ENCODE measurements at places on chromosomes 7 and 10.

GRCh38 chr10:13736506-13736905 is 149.7 kb downstream of the PRPF18 start:
- DNase-seq: no peak

GRCh38 chr10:5165738-5166137 is 19.2 kb downstream of the AKR1C8 start:
- DNase-seq: no peak

GRCh38 chr10:83083831-83084230 is 1055.5 kb upstream of the GHITM start:
- DNase-seq: no peak

DNA sequence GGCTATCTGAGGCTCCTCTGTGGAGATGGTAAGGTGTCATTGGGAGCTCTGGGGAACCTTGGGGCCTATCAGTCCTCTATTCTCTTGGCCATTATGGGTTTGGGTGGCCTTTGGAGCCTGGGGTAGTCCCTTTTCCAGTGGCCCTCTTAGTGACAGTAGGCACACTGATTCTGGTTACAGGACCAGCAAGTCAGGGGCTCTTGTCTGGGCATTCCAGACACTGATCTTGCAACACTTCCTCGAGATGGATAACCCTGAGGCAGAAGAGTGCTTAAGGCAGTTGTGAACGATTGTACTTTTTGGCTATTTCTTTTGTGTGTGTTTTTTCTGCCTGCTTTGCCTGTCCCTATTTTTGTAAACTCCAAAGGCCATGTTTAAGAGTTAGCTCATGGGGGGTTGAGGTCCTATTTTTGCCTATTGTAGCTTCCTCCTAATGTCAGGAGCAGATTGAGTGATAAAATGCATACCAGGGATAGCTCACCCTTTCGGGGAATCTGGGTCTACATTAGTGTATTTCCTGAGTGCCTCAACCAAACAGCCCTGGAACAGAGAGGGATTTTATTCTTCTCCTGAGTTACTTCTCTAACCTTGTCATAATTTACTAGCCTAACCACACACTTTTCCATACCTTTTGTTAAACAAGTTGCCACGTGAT is 61.2 kb downstream of the PRKAR2B start:
- DNase-seq: no peak

Data from substantia nigra (tissue), 51 donors.